ENCODE measurements at places on chromosomes 1 and 21.
A peak's percentile ranks its signal among the peaks of the same experiment; 100 is the strongest.

- DNase-seq, result no peak
Observed at GRCh38 chr1:182643699-182644098, 39.5 kb upstream of the RGS16 start.

- no peak for DNase-seq
Observed at GRCh38 chr1:230124186-230125128, 57.4 kb downstream of the GALNT2 start.

DNA sequence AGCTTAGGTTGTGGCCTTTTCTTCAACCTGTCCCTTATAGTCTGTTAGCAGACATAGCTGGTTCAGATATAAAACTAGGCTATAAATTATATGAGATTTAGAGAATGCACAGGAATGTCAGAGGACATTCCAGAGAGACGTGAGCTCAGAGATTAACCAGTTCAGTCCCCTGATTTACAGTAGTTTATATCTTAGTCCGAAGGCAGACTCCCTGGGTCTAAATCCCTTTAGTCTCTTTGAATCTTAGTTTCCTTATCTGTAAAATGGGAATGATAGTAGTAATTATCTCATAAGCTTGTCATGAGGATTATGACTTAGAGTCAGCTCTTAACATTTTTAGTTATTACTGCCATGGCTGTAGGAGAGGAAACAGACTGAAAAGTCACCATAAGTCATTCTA lies 45.5 kb upstream of the PLXNA2 start:
- DNase-seq, result no peak

GRCh38 chr21:35048183-35048601 lies 910 bp downstream of the RUNX1 start:
- DNase-seq, result peak; percentile 56

GRCh38 chr1:117268535-117269455 lies 58.1 kb upstream of the VTCN1 start:
- DNase-seq, result no peak

- no peak for DNase-seq
Observed at GRCh38 chr21:41765420-41765821, 1.4 kb downstream of the RIPK4 start.

DNA sequence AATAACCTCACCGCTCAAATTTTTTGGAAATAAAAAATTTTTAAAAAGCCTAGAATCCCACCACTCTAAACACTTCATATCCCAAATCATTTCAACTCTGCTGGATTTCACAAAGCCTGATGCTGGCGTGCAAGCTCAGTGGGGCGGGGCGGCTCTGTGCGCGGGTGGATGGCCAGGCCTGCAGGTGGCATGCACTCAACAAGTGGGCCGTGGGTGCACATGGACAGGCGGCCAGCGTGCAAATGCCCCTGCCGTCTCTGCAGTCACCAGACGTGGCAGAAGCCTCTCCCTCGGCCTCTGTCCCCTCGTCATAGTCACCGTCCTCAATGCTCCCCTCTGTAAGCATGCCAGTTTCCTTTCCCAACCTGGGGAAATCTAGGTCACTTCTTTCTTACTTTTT lies 6.6 kb upstream of the PDE9A start:
- DNase-seq, result no peak

DNA sequence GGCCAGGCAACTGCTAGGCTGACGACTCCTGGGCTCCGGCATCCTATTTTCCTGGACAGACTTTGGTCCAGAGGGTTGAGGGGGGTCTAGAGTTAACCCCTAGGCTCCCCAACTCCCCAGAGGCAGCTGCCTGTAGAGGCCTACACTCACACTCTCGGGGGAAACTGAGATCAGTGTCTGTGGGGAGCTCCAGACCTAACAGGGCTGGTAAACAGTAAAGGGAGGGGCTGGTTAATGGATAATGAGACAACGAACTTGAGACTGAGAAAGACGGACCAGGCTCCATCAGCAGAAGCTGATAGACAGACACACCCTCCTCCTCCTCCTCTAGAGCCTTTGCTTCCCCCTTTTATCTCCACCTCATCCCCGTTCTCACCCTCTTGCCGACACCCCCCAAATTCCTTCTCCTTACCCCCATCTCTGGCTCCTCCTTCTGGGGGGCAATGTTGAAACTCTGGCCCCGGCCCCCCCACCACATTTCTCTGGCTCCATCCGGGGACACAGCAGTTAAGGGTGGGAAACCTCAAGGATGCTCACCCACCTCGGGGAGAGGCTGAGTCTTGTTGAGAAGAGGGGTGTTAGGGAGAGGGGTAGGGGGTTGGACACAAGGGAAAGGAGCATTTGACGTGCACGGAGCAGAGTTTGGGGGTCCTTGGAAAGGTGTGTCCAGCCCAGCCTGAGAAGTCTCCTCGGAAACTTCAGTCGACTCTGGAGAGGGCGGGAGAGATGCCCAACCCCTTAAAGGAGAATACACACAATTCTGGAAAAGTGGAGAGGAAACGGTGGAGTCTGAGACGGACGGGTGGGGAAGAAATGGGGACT lies at the start of gene MTMR11:
Gene MTMR11, minus strand, starts transcription at position 710 of the 822 bp plus-strand sequence. Its CDS starts 232 bp downstream, at position 478.
- no peak for DNase-seq

GRCh38 chr21:38440746-38441145 lies 57.5 kb downstream of the ERG start:
- no peak for DNase-seq

DNA sequence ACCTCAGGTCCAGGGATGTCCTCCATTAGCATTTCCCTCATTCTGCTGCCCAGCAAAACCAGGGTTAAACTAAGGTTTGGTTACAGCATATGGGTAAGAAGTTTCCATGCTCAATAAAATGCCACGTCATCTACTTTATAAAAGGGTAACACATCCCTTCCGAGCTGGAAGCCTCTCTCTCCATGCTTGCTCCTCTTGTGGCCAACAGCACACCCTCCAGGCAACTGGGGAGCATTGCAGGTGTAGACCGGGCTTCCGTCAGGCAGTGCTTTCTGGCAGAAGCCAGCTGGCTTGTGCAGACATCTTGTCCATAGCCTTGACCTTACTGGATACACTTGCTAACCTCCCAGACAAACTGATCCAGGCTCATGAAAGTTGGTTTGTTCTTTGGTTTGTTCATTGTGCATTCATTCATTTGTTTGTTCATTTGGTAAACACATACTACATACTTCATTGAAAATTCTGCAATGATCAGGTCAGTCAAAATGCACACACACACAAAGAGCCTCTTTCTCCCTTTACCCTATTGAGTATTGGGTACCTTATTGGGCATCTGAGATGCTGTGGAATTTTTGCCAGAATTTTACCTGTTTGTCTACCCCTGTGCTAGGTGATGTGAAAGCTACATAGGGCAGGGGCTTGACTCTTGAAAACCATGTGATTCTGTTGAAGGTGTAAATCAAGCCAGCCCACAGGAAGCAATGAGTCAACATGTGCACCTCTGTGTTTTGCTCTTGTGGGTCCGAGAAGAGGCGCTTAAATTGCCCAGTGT lies 422.8 kb downstream of the CAMTA1 start:
- DNase-seq, result peak; percentile 62

- DNase-seq, result no peak
Observed at GRCh38 chr1:204418174-204419063, 6.8 kb upstream of the PPP1R15B start.

DNA sequence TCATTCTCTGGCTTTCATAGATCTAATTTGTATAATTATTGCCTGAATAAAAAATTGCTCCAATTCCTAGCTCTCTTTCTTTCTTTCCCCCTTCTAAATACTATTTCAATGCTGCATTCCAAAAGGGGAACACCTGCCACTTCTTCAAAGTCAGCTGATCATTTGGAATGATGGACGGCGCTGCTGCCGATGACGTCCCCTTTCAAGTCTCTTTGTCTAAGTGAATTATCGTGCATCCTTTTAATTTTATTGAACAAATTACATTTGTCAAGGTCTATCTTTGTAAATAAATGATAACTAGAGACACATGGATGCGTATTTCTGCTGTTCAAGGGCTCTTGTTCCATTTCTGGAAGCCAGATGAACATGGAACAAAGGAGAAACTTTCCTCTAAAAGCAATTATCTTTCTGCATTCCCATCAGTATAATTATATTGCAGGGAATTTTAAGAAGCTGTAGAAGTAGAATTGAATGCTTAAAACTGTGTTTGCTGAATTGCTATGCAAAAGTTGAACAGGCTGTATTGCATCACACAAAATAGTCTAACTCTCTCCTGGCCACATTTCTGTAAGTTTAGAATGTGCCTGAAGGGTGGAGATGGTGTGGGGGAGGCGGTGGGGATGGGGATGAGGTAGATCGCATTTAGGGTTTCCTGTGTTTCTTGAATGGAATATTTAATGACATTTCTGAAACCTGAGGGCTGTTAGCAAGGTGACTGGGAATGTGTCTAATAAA lies 191.9 kb upstream of the LMO4 start:
- DNase-seq, result no peak

DNA sequence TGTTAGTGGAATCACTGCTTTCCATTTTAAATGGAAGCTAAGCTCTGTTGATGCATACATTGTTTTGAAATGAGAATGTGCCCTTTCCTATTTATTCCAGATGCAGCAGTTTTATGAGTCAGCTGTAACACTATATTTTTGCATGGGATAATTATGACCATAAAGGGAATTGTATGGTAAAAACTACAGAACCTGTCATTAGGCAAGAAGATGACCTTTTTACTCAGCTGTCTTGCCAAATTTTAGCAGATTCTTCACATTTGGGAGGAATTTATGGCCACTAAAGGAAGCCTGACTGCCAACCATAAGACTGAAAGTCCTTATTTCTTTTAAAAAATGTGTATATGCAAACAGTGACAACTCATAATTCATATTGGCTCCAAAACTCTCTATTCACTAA lies 356.3 kb upstream of the PRMT6 start:
- no peak for DNase-seq

DNA sequence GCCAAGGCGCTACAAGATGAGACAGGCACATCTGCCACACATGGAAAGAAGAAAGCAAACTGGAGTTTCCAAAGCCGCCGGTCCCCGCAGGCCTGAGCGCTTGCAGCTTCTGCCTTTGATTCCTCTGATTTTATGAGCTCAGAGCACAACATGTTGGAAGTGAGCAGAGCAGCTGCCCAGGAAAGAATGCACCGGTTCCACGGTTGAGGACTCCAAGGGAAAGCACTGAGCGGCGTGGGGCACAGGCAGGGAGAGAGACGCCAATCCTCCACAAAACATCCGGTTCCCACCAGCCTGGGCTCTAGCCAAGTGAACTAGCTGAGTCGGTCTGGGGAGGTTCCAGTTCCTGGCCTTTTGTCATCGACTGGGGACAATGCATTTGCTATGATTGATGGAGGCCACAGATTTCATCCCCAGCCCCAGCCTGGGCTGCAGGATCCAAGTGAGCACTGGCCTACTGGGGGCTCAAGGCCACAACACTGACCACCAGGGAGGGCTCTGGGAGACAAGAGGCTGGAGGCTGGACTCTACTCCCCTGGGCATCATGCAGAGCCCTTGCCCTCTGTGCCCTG lies 253.1 kb upstream of the IRF2BP2 start:
- no peak for DNase-seq

- DNase-seq, result no peak
Observed at GRCh38 chr1:32126770-32127169, 18.9 kb downstream of the KPNA6 start.

- DNase-seq, result no peak
Observed at GRCh38 chr1:234322097-234322496, 51.2 kb upstream of the COA6 start.

DNA sequence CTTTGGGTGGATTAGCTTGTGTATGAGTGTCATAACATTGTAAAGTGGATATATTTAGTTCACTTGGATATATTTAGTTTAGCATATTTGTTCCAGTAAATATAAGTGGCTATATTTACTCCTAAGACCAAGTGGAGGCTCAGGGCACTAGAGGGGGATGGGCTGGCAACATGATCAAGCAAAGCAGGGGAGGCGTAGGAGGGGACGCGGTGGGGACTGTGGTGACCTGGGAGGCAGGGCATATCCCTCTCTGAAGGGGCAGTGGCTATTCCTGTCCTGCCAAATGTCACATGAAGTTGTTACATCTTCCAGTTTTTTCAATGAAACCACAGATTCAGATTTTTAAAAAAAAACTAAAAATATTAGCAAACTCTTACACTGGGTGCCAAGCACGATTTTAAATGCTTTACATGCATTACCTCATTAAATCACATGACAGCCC lies 51.9 kb upstream of the EDN2 start:
- no peak for DNase-seq
